ENCODE measurements at places on chromosomes 11 and 22.

- peak; percentile 32 for DNase-seq
Measured at GRCh38 chr11:129251067-129251466, 58.9 kb upstream of the ARHGAP32 start.

GRCh38 chr11:84740050-84740449 lies 887.1 kb downstream of the DLG2 start:
- DNase-seq: no peak

- no peak for DNase-seq
Measured at GRCh38 chr11:59183771-59184170, 11.8 kb downstream of the DTX4 start.

DNA sequence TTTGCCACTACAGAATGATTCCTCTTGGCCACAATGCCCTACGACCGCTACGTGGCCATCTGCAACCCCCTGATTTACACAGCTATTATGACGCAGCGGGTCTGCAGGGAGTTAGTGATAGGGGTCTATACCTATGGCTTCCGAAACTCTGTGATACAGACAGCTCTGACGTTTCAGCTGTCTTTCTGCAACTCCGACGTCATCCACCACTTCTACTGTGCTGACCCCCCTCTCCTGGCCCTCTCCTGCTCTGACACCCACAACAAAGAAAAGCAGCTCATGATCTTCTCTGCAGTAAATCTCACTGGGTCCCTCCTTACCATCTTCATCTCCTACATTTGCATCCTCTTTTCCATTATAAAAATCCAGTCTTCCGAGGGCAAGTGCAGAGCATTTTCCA lies 52.3 kb upstream of the OR5P2 start:
- no peak for DNase-seq

All from HFF-Myc (cell line).